ENCODE measurements at places on chromosomes 4 and X.

DNA sequence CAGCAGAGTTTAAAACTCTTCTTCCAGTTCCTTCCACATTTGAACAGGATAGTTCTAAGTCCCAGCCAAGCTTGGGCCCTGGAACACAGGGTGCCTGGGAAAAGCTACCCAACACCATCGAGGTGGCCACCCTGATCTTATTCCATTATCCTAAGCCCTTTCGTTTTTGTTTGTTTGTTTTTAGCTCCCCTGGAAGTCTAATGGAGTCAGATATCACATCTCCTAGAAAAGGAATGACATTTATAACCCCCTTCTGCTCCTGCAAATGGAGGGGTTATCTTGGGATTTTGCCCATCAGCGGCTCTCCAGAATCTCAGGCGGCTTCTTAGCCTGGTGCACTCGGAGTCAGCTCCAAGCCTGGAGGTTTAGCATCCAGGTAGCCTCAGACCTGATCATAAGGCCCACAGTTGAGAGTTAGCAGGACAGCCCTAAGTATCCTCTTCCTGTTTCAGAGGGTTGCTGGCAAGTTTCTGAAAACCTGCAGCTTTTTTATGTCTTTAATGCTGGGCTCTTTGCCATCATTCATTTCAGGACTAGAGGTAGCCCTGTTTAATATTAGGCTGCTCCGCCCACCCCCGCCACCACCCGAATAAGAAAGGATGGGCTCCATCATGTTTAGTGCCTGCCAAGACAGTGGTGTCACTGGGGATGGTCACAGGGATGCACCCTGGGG, 230.0 kb upstream of the LNX1 start:
- DNase-seq, result no peak

- no peak for DNase-seq
Measured at GRCh38 chr4:109148577-109149075, 153.8 kb downstream of the COL25A1 start.

DNA sequence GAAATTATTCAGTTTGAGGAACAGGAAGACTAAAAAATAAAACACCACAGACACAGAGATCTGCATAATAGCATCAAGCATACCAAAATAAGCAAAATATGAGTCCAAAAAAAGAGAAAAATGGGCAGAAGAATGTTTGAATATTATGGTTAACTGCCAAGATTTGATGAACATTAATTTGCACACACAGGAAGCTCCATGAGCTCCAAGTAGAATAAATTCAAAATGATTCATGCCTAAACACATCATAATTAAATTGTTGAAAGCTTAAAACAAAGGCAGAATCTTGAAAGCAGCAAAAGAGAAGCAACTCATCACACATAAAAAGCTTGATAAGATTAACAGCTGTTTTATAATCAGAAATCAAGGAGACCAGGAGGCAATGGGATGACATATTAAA, 156.6 kb upstream of the ARSJ start:
- DNase-seq, result no peak

GRCh38 chr4:52311464-52312125, 260.5 kb downstream of the SPATA18 start:
- no peak for DNase-seq

DNA sequence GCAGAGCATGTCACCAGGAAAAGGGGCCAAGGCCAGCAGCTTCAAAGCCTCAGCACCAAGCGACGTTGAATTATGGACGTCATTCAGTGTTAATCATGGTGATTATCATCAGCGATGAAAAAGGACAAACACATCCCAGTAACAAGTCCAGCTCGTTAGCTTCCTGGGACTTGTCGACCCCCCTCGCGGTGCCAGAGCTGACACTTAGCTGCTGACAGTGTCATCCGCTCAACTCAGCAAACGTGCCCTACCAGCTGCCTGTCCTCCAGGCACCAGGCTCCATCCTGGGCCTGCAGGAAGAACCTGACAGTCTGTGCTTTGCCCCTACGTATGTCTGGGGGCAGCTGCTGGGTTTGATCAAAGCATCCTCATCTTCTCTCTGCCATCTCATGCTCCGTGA, 137.0 kb upstream of the PSAPL1 start:
- DNase-seq, result no peak

GRCh38 chrX:43971966-43972961, 926 bp downstream of the NDP start:
- no peak for DNase-seq

DNA sequence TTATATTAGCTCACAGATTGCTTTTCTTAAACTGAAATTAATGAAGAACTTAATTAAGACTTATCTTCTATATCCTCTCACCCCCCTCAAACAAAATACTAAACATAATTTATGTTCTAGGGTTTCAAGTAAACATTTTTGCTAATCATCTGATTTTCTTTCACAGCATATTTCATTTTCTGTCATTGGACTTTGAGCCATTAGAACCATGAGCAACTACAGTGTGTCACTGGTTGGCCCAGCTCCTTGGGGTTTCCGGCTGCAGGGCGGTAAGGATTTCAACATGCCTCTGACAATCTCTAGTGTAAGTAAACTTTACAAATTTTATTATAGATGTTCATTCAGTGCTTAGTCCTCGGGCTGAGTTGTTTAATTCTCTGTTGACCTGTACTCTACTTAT, 3.3 kb downstream of the PDLIM5 start:
- DNase-seq, result no peak

DNA sequence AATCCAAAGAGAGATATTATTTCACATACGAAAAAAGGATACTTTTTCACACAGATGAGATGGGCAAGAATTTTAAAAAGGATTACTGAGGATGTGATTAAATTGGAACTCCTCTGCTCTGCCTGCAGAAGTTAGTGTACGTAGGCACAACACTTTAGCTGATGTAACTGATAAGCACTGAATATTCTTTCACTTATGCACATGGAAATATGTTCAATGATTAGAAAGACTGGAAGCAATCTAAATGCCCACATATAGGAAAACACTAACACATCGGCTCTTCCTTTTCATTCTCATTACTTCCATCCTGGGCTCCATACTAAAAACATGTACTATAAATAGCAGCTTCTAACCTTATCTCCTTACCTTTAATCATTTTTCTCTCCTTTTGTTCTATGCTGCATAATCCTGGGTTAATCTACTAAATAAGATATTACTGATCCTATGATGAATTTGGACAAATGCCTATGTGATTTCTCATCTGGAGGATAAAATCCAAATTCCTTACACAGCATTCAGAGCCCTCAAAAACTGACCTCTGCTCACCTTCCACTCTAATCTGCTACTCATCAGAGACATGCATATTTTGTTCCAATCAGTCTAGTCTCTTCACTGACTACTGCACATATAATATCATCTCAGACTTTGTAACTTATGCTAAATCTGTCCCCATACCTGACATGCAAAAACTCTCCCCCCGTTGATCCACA, 197.8 kb downstream of the PDGFC start:
- no peak for DNase-seq

DNA sequence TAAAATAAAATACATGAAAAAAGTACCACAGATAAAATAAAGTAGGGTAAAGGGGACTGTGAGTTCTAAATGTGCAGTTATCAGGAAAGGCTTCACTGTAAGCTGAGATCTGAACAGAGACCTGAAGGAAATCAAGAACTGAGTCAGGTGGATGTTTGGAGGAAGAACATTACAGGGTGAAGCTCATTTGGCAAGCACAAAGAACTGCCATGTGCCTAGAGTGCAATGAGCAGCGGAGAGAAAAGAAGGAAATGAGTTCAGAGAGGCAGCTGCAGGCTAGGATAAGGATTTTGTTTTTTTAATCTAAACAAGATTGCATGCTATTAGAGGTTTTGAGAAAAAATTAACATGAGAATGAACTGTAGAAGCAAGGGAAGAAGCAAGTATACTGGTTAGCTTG, 373.1 kb downstream of the STPG2 start:
- DNase-seq, result no peak

DNA sequence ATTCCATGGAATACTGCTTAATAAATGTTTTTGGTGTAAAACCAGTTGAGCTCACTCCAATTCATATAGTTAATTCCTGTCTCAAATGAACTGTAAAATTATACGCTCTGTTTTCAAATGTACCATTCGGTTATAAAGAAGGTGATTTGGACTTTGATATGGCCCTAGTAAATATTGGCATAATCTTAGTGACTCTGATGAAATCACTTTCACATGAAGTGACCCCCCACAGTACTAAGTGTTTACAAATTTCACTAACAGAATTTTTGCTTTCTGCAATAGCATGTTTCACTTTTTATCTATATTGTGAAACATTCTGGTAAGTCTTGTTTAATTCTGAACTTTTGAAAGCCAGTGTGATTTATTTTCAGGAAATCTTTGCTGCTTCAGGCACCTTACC, 10.9 kb downstream of the GC start:
- DNase-seq, result no peak

DNA sequence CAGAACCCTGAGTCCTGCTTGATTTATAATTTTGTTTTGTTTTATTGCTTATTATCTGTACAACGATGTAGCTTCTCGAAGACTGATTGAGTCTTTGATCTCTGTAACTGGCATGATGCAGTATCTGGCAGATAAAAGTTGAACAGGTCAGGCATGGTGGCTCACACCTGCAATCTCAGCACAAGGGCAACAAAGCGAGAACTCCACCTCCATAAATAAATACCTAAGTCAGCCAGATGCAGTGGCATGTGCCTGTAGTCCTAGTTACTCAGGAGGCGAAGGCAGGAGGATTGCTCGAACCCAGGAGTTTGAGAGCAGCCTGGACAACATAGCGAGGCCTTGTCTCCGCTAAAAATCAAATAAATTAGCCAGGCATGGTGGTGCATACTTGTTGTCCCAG, 15.7 kb upstream of the WDR19 start:
- no peak for DNase-seq

GRCh38 chr4:143921181-143921580, 15.8 kb upstream of the GYPE start:
- DNase-seq, result no peak

- no peak for DNase-seq
Measured at GRCh38 chrX:148214786-148215185, 233.6 kb downstream of the FMR1NB start.

GRCh38 chrX:24387724-24388123, 27.3 kb downstream of the SUPT20HL1 start:
- no peak for DNase-seq

DNA sequence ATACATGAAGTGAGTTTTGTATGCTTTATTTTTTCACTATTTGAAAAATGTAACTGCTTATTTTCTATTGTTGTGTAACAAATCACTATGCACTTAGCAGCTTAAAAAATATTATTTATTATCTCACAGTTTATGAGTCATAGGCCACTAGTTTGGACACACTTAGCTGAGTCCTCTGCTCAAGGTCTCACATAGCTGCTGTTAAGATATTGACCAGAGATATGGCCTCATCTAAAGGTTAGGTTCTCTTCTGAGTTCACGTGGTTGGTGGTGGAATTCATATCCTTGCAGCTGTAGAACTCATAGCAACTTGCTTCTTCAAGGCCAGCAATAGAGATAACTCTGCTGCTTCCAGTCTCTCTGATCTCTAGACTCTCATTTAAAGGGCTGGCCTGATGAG, 534.4 kb downstream of the SPRY1 start:
- DNase-seq, result no peak

- no peak for DNase-seq
Measured at GRCh38 chrX:112863850-112864249, 23.2 kb upstream of the AMOT start.

Data from urinary bladder (tissue), 4 donors.